Tongue (tissue), 3 donors: ENCODE measurements at places on chromosomes 16 and 17. TPM values are rescaled to one million over a fixed set of nuclear protein-coding genes. Genes with fewer than 3 reads are reported as not detected.

The CNGB1 gene
- 0.41 TPM for total RNA-seq

The FGF11 gene
- 5.4 TPM for total RNA-seq

The ASGR2 gene
- total RNA-seq: not detected

The SLC38A8 gene
- not detected for total RNA-seq

The KRTAP4-1 gene
- not detected for total RNA-seq

The RPTOR gene
- total RNA-seq: 40.9 TPM

The TNRC6C gene
- total RNA-seq: 20.9 TPM

The NACA2 gene
- total RNA-seq: not detected

The COL1A1 gene
- 3,144 TPM for total RNA-seq

The ETV4 gene
- total RNA-seq: 4.3 TPM

The GPR139 gene
- total RNA-seq: not detected

The TBKBP1 gene
- 11.4 TPM for total RNA-seq

The VAT1L gene
- 2.3 TPM for total RNA-seq

The PRAC2 gene
- not detected for total RNA-seq

The CLEC18A gene
- total RNA-seq: 0.62 TPM

The IKZF3 gene
- total RNA-seq: 0.51 TPM

The KRT39 gene
- 1.8 TPM for total RNA-seq
